GM23338 (cell line): ENCODE measurements at places on chromosomes 3 and 15.

GRCh38 chr15:98394546-98394945, 253.8 kb upstream of the IGF1R start:
- DNase-seq = peak; percentile 32

GRCh38 chr3:107978131-107979055, 112.4 kb downstream of the CD47 start:
- DNase-seq = no peak

DNA sequence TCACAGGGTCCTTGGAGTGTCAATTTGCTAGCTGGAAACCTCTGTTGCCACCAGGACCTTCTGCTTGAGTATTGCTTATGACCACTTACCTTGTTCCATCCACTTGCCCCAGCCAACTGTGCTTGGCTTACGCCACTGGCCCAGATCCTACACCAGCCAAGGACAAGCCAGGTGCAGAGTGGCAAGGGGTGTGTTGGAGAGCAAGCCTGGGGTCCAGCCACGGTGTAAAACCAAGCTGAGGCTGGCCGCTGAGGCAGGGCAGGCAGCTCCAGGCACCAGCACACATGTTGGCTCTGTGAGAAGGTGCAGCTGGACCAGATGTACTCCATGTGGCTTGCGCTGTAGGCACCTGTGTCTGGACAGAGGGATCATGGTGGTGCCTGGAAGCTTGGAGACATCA, 248.2 kb downstream of the UNC13C start:
- no peak for DNase-seq

DNA sequence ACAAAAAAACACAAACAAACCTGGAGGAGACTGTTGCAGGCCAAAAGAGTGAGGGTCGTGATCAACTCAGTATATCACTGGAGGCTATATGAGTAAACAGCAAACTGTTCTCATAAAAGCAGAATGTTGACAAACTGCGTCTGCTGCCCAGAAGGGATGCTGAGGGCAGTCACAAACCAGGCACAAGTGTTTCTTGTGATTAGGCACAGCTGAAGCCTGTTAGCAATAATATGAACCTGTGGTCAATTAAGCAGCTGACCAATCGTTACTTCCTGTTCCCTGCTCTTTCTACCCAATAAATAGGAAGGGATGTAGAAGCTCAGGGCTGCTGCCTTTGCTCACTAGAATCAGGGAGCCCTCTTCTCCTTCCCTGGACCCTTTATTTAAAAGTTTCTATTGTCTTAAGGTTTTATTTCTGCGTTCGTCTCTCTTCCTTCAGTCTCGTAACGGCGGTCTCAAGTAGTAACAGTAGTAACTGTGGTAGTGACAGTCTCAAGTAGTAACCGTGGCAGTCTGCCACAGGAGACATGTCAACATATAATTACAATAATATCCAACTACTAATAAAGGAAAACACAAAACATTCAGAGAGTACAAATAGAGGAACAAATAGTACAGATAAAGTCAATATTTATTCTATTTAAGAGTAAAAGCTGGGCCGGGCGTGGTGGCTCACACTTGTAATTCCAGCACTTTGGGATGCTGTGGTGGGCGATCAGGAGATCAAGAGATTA, 698.4 kb upstream of the CCDC54 start:
- DNase-seq = no peak

GRCh38 chr3:50415061-50415460, 55.7 kb upstream of the TMEM115 start:
- DNase-seq = peak; percentile 70

DNA sequence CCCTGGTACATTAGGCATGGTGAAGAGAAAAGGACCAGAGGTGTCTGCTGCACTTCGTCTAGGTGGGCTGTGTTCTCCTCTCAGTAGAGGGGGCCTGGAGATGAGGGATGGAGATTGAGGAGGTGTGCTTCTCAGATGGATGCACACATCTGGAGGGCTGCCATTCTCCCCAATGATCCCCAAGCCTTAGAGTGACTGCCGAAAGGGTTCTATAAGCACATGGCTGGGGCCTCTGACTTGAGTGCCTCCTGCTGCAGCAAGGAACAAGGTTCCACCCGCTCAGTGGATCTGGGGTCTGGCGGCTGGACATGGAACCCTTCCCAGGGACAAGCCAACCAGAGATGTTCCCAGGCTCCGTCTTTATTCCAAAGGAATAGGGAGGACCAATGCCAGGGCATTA, 66.8 kb downstream of the CPN2 start:
- no peak for DNase-seq

GRCh38 chr3:135412475-135412874, 553.1 kb upstream of the PPP2R3A start:
- peak; percentile 42 for DNase-seq

- DNase-seq = no peak
Observed at GRCh38 chr3:24622138-24622537, 127.5 kb upstream of the THRB start.
